Memory B cell (primary cell): ENCODE measurements at places on chromosomes 16 and 17.

- DNase-seq: no peak
These were observed at the start of gene TBX2 for GRCh38 chr17:61399131-61400065. TSS of gene TBX2 (plus strand) at chr17:61399843. CDS start at chr17:61400177, 334 bp downstream.

- DNase-seq: no peak
These were observed 1202.9 kb upstream of the CDH8 start for GRCh38 chr16:63239065-63239570.

DNA sequence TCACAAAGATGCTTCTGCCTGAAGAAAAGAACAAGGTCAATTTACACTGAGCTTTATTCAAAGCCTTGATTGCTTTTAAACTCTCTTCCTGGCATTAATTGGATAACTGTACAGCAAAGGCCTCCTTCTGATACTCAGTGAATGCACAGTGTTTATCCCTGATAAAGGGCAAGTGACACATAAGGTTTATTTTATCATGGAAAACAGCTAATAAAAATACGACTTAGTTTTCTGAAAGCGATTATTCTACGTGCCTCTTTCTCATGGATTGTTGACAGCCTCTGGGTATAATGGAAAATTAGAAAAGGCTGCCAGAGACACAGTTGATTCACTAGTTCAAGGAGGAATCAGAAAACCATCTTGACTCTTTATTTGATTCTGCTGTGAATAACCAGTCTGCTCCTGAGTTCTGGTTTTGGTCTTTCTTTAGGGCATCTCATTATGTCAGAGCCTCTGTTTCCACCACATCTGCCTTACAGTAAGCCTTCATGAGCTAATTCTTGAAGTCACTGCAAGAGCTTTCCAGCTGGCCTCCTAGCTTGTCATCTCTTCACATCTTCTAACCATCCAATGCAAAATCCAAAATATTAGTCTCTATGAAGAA is 212.9 kb downstream of the CNTNAP4 start:
- no peak for DNase-seq

GRCh38 chr17:19397556-19398041 is 10.6 kb upstream of the MFAP4 start:
- no peak for DNase-seq

GRCh38 chr17:418421-418751 is 65.8 kb upstream of the RPH3AL start:
- DNase-seq: no peak
